ENCODE measurements at places on chromosomes 1 and 21.

DNA sequence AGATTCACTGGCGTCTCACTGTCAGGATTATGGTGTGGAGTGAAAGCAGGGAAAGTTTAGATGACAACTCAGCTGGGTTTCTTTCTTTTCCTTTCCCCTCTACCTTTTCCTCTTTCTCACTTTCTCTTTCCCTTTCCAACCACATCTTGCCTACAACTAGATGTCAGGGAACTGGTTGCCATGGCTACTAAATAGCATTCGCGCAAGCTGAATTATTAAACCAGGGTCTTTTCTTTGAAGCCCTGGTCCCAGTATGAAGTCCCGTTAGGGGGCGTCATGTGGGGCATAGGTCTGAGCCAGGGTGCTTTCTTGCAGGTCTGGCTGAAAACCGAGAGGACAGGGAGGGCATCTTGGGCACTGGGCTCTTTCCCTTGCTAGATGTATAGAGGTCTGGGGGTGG, 168.4 kb upstream of the CACNA1E start:
- DNase-seq: no peak

DNA sequence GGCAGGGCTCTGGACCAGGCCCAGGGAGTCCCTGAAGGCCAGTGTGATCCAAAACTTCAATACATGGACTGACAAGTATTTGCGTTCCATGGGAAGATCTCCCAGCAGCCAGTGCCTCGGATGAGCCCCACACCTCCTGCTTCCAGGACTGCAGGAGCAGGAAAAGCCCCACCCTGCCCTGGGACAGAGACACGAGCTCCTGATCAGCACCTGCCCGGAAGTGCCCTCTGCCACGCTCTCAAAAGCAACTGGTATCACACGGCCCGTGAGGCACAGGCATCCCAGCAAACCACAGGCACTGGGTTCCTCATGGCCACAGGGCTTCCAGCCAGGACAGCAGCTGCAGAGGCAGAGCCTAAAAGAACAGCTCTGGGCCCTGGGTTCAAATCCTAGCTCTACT, 48.6 kb downstream of the ACOT7 start:
- no peak for DNase-seq

DNA sequence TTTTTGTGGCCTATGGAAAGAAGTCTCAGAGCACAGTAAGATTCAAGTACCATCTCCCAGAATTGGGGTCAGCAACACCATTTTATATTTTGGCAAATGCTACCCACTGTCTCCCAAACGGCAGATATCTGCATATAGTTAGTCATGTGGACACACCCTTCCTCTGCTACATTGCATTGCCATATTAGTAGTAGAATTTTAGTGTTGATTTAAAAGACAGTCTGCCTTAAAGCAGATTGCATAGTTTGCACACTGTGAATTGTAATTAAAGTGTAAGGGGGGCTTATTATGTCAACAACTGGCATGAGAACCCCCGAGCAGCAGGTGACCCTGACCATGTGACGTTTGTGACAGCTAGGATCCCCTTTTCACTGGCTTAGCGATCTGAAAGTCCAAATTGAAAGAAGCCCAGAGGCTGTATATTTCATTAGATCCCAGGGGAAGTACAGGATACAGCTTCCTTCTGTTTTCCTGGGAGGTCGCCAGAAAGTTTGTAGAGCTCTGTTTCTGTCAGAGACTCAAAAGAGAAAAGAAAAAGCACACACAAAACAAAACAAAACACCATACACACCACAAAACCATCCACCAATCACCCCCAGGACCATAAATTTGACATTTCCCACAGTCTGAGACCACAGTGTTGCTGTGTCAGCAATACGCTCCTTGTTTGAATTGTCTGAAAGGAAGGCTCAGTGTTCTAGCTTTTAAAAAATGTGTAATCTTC, 172.4 kb downstream of the NFIA start:
- DNase-seq: no peak

DNA sequence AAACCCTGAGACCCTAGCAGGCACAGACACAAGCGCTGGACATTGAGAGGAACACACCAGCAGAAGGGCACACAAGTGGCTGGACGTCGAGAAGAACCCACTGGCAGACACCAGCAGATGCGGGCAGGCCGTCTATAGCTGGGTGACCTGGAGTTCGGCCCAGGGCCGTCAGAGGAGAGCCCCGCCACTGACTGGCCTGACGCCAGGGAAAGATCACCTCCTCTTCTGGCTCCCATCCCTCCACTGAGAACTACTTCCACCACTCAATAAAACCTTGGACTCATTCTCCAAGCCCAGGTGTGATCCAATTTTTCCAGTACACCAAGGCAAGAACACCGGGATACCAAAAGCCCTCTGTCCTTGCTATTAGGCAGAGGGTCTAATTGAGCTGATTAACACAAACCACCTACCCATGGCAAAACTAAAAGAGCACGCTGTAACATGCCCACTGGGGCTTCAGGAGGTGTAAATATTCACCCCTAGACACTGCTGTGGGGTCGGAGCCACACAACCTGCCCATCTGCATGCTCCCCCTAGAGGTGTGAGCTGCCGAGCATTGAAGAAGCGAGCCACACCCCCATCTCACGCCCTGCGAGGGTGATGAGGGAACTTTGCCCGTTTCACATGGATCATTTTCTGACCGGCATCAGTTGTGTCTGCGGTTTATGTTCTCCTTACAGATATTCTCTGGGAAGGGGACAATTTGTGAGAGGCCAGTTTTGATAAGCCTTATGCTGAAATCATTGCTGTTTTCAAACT, 104.8 kb downstream of the HLX start:
- DNase-seq: peak; percentile 30

GRCh38 chr1:40030528-40031135, 9.9 kb upstream of the CAP1 start:
- DNase-seq: no peak

GRCh38 chr1:23122023-23122748, 46.5 kb downstream of the LUZP1 start:
- DNase-seq: no peak

DNA sequence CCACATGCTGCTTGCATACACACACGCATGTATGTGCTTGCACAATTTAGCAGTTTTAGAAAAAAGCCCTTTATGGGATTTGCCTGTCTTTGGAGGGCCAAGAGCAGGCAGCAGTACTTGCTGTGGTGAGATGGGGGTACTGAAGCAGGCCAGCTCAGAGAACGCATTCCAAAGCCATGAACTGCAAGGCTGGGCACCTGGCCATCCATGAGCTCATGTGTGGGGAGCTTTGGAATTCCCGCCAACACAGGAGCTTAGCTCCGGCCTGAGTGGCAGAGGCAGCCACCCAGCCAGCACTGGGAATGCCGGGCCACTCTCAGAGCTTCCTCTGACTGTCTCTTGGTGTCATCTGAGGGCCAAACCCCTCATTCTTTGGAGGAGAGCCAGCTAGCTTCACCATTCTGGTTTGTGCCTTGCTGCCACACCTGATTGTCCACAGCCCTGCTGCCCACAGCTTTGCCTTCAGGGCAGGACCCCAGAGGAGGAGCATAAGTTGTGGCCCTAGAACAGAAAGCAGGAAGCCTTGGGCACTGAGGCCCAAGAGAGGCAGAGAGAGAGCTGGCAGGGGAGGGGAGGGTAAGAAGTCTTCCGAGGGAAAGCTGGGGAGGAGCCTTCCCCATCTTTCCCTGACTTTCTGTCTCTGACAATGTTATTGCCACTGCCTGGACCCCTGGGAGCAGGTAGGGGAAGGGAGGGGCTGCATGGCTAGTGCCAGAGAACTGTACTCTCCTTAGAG, 92.1 kb upstream of the POU3F1 start:
- DNase-seq: peak; percentile 82

DNA sequence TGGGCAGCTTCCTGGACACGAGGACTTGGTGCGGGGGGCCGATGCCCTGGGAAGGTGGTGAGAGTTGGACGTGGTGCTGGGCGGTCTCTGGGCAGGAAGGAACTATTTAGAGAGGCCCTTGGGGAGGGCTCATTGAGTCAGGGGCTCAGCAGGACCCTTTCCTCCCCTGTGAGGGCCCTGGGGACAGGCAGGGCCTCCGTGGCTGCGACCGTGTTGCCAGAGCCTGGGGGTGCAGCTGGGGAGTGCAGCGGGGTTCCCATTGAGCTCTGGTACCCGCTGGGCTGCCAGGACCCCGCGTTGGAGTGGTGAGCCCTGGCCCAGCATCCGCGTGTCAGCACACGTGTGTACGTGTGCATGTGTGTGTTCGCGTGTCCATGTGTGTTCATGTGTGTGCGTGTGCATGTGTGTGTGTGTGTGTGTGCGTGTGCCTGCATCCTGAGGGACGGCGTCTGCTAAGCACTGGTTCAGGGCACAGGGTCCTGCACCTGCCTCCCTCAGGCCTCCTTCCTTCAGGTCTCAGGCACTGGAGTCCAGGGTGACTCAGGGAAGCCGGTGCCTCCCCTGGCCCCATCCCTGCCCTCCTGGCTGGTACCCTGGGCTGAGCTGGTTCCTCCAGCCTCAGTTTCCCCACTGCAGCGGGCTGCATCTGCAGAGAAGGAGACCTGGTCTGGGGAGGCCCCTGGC, 10.7 kb downstream of the RNF223 start:
- DNase-seq: no peak

GRCh38 chr1:205062319-205062718, 19.3 kb downstream of the CNTN2 start:
- DNase-seq: no peak

DNA sequence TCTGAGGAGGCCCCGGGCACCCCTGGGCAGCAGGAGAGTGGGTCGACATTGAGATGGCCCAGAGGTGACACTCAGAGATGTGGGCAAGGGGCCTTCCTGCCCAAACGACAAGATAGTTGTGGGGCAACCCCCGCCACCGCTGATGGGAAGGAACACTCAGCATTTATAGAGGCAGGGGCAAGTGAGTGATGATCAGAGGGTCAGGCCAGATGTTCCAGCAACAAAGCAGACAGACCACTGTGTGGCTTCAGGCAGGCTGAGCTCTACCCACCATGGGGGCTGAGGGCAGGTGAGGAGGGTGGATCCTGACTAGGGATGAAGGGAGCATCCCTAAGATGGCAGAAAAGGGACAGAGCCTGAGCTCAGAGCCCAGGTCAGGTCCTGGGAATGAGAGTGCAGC, 362.7 kb downstream of the PTPRU start:
- DNase-seq: no peak

DNA sequence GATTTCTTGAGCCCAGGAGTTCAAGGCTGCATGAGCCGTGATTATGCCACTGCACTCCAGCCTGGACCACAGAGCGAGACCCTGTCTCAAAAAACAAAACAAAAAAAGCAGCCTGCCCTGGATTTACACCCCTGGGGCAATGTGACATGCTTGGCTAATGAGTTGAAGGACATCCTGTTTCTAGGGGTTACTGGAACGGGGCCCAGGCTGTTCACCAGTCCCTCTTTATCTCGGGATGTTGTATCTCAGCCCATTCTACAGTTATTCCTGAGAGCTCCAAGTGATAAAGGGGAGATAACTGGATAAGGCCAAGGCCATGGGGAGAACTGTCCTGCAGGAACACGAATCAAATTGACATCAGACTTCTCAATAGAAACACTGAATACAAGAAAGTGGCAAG, 21.7 kb upstream of the S100A2 start:
- no peak for DNase-seq

- no peak for DNase-seq
These were observed 97.7 kb downstream of the AJAP1 start for GRCh38 chr1:4752059-4752458.

- no peak for DNase-seq
These were observed 492.0 kb upstream of the VAMP3 start for GRCh38 chr1:7278827-7279765.

GRCh38 chr1:202266061-202266765, 72.6 kb downstream of the LGR6 start:
- DNase-seq: no peak

DNA sequence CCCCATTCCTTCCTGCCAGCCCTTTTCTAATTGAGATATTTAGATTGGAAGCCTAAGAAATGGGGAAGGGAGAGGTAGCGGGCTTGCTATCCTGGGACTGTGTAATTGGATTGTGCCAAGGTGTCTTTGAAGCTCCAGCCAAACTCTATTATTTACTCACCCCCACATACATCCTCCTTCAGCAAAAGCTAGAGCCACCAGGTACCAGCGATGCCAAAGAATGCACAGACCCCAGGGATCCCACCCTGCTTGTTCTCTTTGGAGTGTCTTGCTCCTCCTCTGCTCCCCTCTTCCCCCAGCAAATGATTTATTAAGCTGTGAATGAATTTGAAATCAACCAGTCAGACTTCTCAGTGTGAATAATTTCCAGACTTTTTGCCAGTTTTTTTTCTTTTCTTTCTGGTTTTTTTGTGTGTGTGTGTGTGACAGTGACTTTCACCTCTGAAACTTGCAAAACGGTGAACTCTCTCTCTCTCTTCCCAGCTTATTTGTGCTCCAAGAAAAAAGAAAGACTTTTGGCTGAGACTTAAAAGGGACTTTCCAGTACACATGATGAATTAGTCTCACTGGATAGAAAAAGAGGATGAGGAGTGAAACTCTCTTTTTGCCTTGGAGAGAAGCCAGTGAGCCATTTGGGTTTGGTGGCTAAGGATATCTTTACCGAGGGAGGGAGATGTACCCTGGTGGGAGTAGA, 1.8 kb downstream of the VASH2 start:
- DNase-seq: no peak

DNA sequence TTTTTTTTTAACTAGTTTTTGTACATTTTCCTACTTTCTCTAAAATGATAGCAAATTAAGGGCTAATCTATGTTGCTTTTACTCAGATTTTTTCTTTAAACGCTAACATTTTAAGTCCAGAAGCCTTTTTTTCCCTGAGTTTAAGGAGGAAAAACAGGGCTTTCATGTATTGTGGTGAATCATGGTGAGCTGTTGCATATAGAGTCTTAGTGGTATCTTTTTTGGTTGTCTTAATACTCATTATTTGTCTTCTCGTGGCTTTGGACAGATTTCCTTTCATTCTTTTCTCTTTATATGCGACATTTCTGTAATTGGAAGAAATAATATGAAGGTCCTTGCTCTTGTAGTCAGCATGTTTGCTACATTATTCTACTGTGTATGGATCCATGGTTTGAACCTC, 1015.6 kb downstream of the PLA2G4A start:
- DNase-seq: no peak

GRCh38 chr1:52674497-52675384, 23.4 kb downstream of the COA7 start:
- no peak for DNase-seq

DNA sequence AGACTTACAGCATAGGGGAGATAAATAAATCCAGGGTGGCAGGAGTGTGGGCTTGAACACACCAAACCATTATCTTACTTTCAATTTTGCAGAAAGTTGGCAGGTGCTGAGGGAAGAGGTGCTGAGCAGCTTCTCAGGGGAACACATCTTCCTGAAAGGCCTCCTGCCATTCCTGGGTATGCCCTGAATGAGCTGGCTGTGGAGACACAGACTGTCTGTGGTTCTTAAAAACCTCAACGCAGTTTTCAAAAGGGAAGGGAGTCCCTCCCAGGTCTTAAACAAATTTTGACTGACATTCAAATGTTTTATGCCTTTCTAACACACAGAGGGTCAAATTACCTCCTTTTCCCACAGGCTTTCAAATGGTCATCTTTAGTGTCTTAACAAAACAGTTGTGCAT, 166.9 kb downstream of the TNFSF18 start:
- DNase-seq: no peak
